ENCODE measurements at places on chromosomes 6 and 20.

GRCh38 chr6:155132617-155133016 lies 131.2 kb upstream of the CLDN20 start:
- no peak for DNase-seq

- no peak for DNase-seq
These were observed 128.3 kb upstream of the TBX18 start for GRCh38 chr6:84892671-84893070.

DNA sequence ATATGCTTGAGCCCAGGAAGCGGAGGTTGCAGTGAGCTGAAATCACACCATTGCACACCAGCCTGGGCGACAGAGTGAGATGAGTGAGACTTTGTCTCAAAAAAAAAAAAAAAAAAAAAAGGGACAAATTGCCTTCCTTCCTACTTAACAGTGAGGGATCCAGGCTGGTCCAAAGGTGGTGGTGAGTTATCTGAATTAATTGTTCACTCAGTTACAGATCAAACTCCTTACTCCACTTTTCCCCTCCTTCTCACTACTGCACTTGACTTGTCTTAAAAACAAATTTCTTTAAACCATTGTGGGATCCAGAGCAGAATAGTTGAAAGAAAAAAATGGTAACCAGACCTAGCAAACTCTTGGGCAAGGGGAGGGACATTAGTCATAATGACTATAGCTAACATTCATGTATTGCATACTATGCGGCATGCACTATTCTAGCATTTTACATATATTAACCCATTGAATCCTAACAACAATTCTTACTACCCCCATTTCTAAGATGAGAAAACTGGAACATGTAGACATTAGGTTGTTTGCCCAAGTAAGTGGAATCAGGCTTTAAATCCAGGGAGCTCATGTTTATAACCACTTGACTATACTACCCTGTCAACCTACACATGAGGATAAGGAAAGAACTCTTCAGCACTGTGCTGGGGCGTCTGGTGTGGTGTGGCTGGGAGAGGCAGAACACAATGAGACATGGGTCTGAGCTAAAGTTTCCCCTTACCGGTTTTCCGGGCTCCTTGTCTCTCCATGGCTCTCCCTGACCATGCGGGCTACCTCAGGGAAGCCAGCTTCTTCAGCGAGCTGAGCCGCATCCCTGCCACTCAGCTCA lies 1.5 kb downstream of the GPANK1 start:
- DNase-seq: no peak

GRCh38 chr20:59235226-59235625 lies 65.2 kb upstream of the EDN3 start:
- no peak for DNase-seq

DNA sequence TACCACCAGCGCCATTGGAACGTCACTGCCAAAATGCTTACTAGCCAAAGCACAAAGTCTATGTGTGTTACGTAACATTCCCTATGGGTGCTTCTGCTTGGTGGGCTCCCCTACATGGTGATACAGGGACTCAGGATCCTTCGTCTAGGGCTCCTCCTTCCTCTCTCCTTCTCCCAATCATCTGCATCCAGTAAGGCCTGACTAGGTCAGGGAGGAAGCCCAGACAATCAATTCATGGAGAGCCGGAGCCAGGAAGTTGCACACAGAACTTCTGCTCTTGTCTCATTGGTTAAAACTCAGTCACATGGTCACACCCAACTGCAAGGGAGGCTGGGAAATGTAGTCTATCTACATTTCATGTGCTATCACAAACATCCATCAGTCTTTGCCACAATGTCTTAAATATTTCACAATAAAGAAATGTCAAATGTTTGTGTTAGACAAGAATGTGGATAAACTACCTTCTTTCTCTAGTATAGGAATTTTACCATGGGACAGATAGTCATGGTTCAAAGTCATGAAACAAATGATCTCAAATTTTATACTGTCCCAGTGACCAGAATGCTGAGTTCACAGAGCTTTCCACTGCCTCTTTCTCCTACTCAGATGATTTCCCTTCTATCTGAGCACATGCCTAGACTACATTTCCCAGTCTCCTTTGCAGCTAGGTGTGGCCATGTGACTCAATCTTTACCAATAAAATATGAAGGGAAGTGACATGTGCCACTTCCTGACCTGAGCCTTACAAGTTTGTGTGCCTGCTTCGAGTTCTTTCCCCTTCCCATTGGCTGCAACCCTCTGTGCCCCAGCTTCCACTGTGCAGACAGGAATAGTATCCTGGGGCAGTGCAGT lies 9.3 kb upstream of the KCNK15 start:
- peak; percentile 44 for DNase-seq

DNA sequence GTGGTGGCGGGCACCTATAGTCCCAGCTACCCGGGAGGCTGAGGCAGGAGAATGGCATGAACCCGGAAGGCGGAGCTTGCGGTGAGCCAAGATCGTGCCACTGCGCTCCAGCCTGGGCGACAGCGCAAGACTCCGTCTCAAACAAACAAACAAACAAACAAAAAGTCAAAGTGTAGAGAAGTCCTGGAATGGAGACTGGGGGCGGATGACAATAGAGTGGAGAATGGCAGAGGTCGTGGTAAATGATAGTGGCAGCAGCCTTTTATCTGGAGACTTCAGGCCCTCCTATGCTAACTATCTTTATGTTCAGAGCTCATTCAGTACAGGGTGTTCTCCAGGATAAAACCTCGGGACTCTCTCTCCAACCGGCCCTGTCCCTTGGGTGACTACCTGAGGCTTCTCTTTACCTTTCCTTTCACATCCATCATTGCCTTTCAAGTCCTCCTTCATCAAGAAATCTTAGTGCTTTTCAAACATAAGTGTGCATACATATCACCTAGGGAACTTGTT lies 1.4 kb upstream of the FKBPL start:
- DNase-seq: no peak

DNA sequence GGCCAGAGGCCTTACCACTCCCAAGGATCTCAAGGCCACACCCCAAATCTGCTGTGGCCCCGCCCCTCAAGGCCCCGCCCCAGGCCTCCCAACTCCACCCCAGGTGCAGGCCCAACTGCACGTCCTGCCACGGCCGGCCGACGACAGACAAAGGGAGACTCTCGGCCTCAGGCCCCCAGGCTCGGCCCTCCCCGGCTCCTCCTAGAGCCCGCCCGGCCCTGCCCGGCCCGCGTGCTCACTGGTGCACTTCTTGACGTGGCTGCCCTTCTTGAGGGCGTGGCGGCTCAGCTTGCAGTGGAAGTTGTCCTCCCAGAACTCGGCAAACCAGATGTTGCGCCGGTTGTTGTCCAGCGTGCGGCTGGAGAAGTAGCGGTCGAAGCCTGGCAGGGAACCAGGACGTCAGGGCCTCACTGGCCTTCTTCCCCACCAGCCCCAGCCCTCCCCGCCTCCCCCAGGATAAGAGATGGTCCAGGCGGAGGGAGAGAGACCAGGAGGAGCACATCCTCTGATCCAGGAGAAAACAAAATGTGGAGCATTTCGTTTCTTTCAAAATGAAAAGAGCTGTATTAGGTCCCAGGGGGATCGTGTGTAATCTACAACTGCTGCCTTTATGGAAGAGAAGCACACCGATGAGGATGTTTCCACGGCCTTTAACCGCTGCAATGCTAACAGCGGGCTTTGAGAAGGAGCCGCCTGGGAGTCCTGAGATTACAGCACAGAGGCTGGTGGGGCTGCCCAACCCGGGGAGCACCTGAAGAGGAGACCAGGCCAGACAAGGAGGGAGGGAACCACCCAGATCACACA lies 89.4 kb downstream of the GRM4 start:
- DNase-seq: no peak

DNA sequence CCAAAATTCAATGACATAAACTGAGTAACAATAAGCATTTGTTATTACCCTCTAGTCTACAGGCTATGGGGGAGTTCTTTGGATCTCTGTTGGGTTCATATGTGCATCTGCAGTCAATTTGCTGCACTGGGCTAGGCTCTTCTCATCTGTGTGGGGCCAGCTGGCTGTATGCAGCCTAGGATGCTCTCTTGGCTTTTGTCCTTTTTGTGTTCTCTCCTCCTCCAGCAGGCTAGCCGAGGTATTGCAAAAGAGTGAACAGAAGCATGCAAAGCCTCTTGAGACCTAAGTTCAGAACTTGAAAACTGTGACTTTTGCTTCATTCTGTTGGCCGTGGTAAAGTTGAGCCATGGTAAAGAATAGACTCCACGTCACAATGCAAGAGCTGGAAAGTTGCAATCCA lies 62.8 kb upstream of the FOXO3 start:
- DNase-seq: no peak

GRCh38 chr6:125140808-125141207 lies 12.8 kb upstream of the TPD52L1 start:
- no peak for DNase-seq

DNA sequence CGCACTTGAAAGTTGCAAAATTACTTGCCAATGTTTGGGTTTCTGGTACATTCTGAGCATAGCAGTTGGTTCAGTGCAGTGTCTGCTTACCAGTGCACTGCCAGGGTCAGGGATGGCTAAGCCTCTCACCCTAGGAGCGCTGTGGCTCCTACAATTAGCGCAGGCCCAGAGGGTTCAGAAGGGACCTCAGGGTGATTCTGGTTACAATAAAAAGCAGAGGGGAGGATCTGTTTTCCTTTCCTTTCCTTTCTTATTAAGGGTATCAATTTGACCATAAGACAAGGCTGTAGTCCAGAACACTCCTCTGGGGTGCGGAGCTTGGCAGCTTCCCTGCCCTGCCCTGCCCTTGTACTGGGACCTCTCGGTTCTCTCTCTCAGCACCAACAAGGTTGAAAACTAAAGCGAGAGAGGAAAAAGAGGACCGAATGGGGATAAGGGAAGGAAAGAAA lies 2.6 kb downstream of the MAFB start:
- no peak for DNase-seq
